GM23248 (cell line): ENCODE measurements at places on chromosomes 16 and 17. TPM values are rescaled to one million over a fixed set of nuclear protein-coding genes. Genes with fewer than 3 reads are reported as not detected.

Gene GDPD1
- polyA plus RNA-seq: 0.40 and 0.86 TPM in 2 replicates

Gene CDH1
- 0.04 TPM in 2 replicates for polyA plus RNA-seq

Gene AATK
- 0.18 and 0.25 TPM in 2 replicates for polyA plus RNA-seq

- peak; percentile 69 for DNase-seq
Observed at GRCh38 chr17:78381601-78382232, 3.3 kb downstream of the PGS1 start.

- DNase-seq: no peak
Observed at GRCh38 chr17:64231567-64232141, 31.4 kb downstream of the TEX2 start.

- peak; percentile 54 for DNase-seq
Observed at GRCh38 chr17:49365667-49366066, 3.6 kb upstream of the ZNF652 start.

DNA sequence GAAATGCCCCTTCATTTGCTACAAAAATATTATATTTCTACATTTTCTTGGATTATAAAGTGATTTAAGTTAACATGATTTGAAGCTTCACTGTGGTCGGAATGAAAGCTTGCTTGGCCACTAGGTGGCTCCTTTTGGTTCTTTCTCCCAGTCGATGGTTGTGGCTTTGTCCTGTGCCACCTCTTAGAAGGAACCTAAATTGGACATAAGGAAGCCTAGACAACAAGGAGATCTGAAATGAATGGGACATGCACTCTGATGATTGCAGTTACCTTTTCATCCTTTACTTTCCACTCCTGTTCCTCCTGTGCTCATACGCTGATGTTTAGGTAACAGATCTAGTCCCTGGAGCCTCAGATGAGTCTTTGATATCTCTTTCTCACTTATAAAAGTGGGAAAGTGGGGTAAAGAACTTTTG, 39.2 kb downstream of the FTO start:
- peak; percentile 55 for DNase-seq

GRCh38 chr17:37373530-37374159, 2.1 kb upstream of the C17orf78 start:
- DNase-seq: peak; percentile 86

GRCh38 chr17:14471052-14471451, 170.2 kb downstream of the HS3ST3B1 start:
- peak; percentile 90 for DNase-seq

DNA sequence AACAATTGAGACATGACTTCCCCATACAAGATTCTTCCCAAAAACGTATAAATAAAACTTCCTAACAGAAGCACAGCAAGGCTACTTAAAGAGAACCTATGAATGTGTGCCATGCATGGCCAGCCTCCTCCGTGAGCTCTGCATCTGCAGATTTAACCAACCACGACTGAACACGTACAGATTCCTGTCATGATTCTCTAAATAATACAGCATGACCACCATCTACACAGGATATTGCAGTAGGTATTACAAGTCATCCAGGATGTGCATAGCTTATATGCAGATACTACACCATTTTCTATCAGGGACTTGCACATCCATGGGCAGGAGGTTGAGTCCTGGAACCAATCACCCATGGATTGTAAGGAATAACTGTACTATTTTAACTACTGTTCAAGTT, 1.4 kb upstream of the QRICH2 start:
- DNase-seq: no peak
